ENCODE measurements at places on chromosomes 12 and 14.

DNA sequence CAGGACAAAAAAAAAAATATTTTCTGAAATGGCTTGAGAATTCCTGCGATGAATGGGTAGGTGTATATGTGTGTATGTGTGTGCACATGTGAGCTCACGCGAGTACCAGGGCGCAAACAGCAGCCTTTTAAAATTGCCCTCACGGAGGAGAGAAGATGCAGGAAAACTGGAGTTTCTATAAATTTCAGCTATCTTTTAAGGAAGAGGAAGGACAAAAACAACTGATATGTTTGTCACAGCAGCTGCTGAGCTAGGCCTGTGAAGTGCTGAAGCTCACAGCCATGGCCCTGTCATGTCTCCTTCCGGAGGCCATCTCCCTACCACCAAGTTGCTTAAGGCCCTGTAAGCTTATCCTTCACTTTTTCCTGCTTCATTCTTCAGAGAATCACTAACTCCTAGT, 40.8 kb downstream of the DUSP16 start:
- no peak for DNase-seq

GRCh38 chr14:72864712-72865365, 29.1 kb downstream of the DPF3 start:
- DNase-seq = no peak

DNA sequence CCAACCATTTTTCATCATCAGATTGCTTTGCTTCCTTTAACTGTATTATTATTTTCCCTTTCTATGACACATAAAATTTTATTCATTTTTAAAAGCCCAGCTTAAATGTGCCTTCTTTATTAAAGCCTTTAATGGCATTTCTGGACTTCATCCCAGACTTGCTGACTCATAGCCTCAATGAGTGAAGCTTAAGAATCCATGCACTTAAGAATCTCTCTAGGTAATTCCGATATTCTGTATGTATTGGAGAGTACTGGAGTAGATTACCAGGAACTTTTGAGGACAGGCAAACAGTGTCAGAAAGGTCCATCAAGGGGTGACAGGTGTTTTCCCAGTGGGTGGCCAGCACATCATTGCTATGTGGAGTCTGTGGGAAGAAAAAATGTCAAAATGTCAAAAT, 107.9 kb downstream of the PTPRQ start:
- no peak for DNase-seq

DNA sequence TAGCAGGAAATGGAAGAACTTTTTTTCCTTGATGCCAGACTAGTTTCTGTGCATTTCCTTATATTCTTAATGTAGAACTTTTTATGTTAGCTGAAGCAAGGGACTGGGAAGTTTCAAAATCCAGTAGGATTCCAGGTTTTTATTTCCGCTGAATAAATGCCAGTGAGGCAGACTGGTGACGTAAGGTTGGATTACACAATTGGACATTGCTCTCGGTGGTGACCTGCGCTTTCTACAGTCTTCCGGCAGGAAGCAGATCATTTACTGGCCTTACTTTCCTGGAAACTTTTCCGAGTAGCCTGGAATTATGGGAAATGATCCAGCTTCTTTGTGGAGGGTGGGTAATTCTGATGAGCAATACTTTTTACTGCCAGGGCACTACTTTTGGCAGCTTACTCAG, 3.6 kb downstream of the IFT43 start:
- no peak for DNase-seq

GRCh38 chr12:105142259-105142658, 34.7 kb downstream of the WASHC4 start:
- no peak for DNase-seq

DNA sequence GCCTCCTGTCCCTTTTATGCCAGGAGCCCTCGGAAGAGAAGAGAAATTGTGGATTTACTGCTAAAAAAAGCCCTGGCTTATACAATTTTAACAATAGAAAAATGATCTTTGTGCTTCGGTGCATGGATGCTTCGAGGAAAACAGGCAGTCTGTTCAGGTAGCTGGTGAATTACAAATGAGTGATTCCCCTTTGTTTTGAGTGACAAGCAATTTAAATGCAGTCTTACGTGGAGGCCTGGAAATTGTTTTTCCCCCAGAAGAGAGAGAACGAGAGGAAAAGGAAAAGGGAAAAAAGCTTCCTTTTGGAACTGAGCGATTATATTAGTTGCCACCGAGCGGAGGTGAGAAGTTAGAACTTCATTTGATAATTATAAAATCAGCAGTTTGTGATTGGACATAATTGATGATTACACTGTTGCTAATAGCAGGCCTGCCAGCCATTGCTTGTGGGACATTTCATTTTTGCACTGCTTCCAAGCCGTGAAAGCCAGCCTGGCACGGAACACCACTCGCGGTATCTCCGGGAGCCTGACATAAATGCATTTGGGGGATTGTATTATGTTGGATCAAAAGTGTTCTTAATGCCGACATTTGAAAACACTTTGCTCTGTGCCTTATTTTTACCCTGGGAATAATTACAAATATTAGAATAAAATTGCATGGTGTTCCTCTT, 117.7 kb downstream of the PHETA1 start:
- no peak for DNase-seq

GRCh38 chr12:110590806-110591326, 7.7 kb upstream of the PPTC7 start:
- no peak for DNase-seq

GRCh38 chr12:77559400-77560074, 271.2 kb upstream of the NAV3 start:
- DNase-seq = no peak

GRCh38 chr12:102896067-102896466, 21.0 kb downstream of the PAH start:
- DNase-seq = no peak

GRCh38 chr12:56626701-56627100, 3.4 kb downstream of the BAZ2A start:
- no peak for DNase-seq

- no peak for DNase-seq
Observed at GRCh38 chr14:43260056-43260455, 1247.0 kb downstream of the FSCB start.

GRCh38 chr14:104265918-104266630, 127.7 kb downstream of the KIF26A start:
- no peak for DNase-seq

GRCh38 chr14:103496776-103497175, 25.9 kb downstream of the CKB start:
- no peak for DNase-seq

DNA sequence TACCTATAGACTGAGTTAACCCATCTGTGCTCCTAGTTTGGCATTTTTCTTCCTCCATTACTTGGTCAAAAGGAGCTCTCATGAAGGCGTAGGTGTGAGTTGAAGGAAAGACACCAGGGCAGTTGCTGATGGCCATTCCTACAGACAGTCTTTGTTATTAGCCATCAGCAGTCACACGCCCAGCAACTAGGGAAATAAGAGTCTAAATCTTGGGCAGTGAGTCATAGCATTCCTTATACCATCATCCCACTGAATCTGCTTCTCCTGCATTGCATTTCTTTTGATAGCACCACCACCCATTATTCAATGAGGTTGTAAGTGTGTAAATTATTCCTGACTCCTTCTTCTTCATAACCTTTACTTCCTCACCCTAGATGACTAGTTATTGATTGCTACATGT, 150.9 kb upstream of the IGF1 start:
- DNase-seq = no peak

DNA sequence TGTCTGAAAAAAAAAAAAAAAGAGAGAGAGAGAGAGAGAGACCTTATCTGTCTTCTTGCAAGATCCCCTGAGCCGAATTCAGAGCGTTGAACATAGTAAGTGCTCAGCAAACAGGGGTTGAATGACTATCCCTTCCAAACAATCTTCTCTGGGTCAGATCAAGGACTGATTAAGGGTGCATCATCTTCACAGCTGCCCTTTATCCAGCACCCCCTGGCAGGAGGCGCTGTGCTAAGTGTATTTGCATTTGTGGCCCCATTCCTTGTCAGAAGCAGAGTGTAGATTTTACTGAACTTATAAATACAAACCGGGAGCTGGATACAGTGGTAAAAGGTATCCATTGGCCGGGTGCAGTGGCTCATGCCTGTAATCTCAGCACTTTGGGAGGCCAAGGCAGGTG, 8.8 kb upstream of the TRPV4 start:
- DNase-seq = no peak

GRCh38 chr12:130639476-130640424, 76.3 kb downstream of the RIMBP2 start:
- DNase-seq = no peak

GRCh38 chr14:70585231-70585630, 15.2 kb downstream of the MED6 start:
- DNase-seq = no peak

DNA sequence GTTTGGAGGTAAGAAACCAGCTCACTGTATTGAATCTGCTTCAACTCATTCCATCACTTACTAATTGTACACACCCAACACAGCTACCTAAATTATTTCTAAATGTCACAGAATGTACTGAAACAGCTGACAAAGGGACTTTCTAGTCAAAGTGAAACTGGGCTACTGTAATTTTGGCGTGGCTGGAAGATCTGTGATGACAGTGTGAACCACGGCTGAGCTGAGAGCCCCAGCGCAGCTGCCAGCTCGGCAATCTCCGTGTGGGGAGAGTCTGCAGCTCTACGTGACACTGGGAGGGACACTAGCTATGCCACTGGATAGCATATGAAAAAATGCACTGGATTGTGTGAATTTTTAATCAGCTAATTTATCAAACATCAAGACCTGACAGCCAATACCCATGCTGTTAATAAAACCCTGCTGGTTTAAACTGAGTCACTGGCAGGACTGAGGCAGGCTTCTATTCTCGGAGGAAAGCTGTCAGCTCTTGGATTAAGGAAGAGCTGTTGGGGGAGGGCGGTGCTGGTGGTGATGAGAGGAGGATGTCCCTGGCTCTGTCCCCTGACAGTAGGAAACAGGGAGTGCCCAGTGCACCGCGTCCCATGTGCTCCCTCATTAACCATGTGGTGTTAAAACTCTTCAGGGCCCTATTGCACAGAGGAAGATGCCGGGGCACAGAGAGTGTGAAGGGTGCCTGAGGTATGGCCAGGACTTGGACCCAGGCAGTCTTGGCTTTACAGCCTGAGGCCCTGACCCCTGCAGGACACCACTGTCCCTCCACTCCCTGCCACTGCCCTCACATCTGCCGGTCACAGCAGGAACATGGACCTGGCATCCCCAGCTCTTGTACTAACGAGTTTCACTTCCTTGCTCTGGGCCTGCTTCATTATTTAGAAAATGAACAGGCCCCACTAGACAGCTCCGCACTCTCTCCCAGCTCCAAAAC, 13.3 kb downstream of the SLC15A4 start:
- no peak for DNase-seq

- DNase-seq = no peak
Observed at GRCh38 chr12:113118142-113118541, 17.4 kb downstream of the RASAL1 start.

- DNase-seq = no peak
Observed at GRCh38 chr14:82510007-82510406, 976.4 kb upstream of the SEL1L start.

DNA sequence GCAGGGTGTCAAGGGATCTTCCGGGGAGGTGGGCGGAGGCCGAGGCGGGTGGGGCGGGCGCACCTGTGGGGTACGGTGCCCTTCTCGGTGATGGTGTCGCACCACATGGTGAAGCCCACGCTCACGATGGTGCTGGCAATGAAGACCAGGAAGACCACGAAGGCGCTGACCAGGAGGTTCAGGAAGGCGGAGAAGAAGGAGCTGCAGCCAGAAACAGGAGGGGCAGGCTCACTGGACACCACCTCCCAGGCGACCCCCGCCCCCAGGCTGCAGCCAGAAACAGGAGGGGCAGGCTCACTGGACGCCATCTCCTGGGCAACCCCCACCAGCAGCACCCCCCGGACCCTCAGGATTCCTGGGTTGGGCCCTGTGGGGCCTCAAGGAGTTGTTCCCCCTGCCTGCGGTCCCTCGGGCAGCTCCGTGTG, 7.6 kb downstream of the TMEM179 start:
- no peak for DNase-seq

DNA sequence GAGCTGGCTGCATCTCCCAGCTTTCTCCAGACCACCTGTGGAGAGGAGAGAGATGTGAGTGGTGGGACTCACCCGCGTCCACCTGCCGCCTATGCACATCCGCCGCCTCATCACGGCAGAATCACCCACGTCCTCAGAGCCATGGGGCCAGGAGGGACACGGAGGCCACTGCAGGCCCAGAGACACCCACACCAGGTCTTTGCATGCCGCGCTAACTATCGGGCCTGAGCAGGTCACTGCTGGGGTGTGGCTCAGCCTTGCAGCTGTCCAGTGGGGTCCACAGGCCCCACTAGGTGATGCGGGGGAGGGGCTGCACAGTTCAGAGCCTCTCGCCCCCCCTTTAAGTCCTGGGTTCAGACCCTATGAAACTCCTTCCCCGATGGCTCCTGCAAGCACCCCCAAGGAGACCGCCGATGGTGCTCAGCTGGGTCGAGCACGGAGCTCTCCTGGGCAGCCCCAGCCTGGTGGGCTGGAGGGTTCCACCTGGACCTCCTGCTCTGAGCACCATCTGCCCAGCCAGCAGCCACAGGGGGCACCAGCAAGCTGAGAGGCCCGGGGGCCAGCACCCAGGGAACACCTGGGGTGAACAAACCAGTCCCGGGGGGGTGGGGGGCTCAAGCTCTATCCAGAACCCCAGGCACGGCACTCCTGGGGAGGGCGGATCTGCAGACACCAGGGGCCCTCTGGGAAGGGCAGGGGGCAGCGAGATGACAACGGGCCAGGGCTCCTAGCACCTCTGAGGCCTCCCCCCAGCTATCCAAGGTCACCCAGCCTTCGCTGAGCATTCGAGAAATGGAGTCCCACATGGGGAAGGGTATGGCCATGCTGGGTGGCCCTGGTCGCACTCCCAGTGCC, 34.3 kb downstream of the CCNK start:
- no peak for DNase-seq

DNA sequence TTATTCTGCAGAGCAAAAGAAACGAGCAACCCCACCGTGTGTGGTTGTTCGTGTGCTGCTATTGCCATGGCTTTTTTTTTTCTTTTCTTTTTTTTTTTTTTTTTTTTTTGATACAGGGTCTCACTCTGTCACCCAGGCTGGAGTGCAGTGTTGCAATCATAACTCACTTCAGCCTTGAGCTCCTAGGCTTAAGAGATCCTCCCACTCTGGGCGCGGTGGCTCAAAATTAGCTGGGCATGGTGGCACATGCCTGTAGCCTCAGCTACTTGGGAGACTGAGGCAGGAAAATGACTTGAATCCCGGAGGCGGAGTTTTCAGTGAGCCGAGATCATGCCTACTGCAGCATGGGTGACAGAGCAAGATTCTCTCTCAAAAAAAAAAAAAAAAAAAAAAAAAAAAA, 144.2 kb downstream of the ESR2 start:
- no peak for DNase-seq

GRCh38 chr12:93908846-93909567, 231.8 kb downstream of the CRADD start:
- no peak for DNase-seq

GRCh38 chr14:68794851-68795596, 2.2 kb upstream of the ZFP36L1 start:
- no peak for DNase-seq
